Kidney tubule cell (primary cell): ENCODE measurements at places on chromosomes 4 and X.

DNA sequence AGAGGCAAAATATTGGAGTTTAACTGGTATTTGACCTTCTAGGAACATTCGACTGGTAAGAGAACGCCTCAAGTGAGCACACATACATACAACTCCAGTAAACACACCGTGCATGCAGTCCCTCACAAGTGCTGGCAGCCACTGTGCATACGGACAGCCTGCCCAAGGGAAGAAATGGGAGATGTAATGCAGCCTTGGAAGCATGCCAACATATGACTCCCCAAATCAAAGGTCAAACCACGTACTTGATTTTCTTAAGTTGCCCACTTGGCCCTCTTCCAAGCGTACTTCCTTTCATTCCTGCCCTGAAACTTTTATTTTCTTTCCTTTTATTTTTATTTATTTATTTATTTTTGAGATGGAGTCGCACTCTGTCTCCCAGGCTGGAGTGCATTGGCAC, 206.6 kb downstream of the SPRY1 start:
- DNase-seq, result peak; percentile 83

- no peak for DNase-seq
These were observed 884.8 kb upstream of the SLIT2 start for GRCh38 chr4:19366916-19367315.

DNA sequence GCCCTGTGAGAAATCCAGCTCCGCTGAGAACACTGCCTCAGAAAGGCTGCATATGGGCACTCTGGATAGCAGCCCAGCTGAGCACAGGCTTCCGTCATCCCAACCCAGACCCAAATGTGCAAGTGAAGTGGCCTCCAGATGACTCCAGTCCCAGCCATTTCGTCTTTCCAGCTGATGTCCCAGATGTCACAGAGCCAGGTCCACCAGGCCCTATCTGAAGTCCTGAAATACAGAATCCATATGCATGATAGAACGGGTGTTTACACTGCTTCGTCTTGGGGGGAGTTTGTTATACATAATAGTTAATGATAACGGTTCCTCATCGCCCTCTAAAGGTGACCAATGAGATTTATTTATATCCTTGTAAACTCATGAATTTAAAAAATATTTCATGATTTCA, 72.6 kb upstream of the TRIM2 start:
- DNase-seq, result no peak

DNA sequence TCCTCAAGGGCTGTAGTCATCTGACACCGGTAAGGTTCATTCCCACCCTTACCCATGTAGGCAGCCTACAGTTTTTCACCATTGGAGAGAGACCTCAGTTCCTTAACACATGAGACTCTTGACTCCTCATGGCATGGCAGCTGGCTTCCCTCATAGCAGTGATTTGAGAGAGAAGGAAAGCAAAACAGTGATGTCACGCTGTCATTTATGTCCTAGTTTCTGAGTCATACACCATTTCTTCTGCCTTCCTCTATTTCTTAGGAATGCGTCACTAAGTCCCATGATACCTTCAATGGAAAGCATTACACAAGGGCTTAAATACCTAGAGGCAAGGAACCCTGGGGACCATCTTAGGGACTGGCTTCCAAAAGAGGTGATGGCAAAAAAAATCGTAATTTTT, 226.1 kb downstream of the SPCS3 start:
- DNase-seq, result peak; percentile 55

- DNase-seq, result peak; percentile 80
These were observed 121.2 kb upstream of the GRPR start for GRCh38 chrX:16002185-16002584.

DNA sequence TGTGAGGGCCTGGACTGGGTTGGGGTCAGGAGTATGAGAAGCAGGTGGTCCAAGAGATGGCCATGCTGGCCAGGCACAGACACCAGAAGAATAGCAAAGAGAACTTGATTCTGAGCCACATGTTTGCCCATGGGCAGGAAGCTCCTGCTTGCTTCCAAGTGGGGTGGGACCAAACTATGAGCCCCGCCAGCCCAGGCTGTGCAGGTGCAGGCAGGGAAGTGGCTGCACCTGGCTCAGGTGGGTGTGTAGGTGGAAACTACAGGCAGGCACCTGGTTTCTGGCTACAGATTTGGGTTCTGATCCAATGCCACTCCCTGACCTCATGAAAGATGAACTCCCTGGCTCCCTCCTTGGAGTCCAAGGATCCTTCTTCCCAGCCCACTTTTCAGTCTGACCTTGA, 207.9 kb upstream of the KLF3 start:
- no peak for DNase-seq

GRCh38 chr4:111454961-111455360, 690.3 kb upstream of the FAM241A start:
- no peak for DNase-seq

- DNase-seq, result peak; percentile 53
These were observed 359.2 kb downstream of the CCSER1 start for GRCh38 chr4:90486346-90486745.

GRCh38 chr4:175306436-175306835, 388.3 kb downstream of the ADAM29 start:
- DNase-seq, result peak; percentile 85

DNA sequence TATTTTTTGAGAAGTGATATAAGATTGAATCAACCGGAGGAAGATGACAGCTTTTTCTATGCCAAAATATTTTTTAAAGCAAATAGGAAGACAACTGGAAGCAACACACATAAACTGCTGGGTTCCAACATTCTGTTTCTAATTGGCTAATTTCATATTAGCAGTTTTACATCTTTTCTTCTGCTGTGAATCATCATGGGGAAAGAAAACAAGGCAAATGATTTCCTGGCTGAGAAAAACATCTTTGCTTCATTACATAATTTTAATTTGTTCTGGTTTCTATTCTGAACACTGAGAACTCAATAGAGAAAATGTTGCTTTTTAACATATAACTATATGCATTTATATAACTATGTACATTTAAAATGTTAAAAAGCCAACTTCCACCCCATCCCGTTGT, 2518.5 kb downstream of the ARAP2 start:
- no peak for DNase-seq

GRCh38 chr4:113908829-113909228, 70.6 kb downstream of the ARSJ start:
- DNase-seq, result no peak

- no peak for DNase-seq
These were observed 30.6 kb downstream of the TBL1X start for GRCh38 chrX:9495496-9495895.

DNA sequence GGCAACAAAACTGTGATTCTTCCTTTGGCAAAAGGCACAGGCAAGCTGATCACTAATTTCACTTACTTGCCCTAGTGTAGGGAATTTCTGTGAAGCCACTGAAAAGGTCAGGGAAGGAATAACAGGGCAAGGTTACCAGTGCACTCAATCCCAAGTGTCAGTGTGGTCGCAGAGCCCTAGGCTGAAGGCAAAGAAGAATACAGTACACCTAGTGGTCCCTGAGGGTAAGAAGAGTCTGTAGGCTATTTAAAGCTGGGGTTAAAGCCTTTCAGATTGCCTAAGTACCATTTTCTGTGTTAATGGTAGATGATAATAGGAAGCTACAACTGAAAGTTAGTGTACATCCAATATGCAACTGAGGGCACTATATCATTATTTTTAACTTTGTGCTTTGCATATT, 173.6 kb upstream of the NRK start:
- DNase-seq, result no peak

DNA sequence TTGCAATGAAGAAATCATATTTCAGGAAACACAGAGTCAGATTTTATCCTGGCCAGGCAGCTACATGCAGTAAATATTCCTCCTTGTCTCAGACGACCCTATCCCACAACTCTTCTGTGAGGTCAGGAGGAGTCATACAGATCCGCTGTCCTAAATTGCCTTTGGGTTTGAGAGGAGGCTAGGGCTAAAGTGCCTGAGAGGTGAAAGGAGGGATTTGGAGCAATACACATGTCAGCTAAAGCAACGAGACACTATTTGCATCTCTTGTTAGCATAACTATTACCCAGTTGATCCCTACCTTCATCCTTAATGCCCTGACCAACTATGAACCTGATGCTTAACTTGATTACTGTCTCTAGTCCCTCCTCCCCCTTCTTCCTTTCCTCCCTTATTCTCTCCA, 98.6 kb downstream of the TBC1D19 start:
- DNase-seq, result no peak

GRCh38 chr4:139606579-139607501, 50.8 kb upstream of the SETD7 start:
- DNase-seq, result peak; percentile 26

DNA sequence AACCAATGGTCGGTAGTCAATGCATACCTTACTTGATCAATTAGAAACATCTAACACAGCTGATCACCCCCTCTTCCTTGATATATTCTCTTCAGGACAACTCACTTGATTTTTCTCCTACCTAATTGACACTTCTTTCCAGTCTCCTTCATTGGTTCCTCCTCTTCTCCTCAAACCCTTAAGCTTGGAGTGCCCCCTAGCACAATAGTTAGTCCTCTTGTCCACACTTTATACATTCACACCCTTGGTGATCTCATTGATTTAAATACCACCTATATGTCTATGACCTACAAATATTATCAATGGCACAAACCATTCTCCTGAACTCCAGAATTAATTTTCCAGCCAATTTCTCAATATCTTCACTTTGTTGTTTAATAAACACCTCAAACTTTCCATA, 724.0 kb downstream of the ADGRL3 start:
- DNase-seq, result no peak

- no peak for DNase-seq
These were observed 93.3 kb downstream of the MAMLD1 start for GRCh38 chrX:150456466-150456865.

DNA sequence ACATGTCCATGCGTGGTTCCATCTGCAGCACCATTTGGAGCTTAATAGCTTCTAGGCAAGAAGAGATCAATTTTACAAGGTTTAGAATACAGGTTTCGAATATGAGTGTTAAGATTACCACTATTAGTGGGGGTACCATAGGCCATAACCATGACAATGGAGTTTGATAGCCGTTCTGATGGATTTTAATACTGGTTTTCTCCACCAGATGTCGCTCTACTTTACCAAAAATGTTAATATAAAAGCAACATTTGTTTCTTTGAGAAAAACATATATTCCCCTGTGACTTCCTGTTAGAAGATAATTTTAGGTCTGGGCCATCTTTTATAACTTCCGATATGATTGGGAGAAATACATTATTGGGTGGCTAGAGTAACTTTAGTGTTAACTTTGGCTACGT, 499.7 kb upstream of the POU3F4 start:
- peak; percentile 16 for DNase-seq

DNA sequence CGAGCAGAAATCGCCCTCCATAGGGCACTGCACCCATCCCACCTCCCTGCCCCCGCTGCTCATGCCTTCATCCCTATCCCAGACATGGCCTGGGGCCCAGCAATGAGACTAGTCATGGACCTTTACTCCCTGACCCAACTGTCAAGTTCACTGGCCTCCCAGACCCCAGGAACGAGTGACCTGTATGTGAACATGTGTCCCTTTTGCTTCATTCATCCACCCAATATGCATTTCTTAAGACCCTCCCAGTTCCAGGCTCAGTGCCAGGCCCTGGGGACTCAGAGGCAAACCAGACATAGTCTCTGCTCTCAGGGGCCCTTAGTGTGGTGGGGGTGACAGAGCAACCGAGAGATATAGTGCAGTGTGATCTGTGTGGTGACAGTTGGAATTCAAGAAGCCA, 67.0 kb downstream of the EFNB1 start:
- DNase-seq, result peak; percentile 2

DNA sequence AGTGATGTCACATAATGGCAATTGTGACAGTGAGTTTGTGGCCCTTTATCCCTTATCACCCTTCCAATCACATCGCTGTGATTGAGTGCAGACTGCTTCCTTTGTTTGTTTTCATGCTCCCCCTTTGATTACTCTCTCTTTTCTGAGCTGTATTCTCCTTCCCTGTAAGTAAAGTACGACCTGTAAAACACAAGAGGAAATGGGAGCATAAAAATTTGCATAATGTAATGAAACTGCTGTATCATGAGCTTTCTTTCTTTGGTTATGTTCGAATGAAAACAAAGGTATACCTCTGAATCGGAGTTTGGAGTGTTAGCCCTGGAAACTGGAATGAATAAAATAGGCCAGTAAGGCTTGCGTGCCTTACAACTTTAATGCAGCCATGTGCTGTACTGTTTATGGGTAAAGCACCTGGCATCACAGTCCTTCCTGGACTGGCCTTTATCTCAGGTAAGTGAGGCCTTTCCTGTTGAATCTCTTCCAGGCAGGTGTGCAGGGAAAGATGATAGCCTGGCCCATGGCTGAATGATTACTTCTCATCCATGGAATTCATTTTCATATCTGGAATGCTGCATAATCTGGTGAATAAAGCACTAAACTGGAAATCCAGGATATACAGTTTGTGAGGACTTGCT, 26.6 kb upstream of the HS3ST1 start:
- DNase-seq, result no peak

DNA sequence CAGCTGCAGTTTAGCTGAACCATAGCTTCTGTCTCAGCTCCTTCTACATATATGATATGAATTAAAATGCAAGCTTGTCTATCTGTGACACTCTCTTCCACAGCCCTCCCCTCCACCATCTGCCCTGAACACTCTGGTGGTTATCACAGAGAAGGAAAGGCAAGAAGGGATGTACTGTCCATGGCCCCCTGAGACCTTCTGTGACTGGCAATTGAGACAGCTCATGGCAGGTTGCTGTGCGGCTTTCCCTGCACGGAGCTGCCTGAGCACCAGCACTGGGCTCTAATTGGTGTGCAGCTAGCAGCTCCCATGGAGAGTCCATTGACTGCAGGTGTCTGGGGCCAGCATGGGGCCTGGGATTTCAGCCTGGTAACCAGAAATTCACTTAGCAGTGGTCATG, 109.8 kb upstream of the ANXA3 start:
- no peak for DNase-seq
